Myometrial cell (primary cell): ENCODE measurements at places on chromosomes 4 and X. TPM values are rescaled to one million over a fixed set of nuclear protein-coding genes. Genes with fewer than 3 reads are reported as not detected.

The FSTL5 gene
- total RNA-seq: 0.18 TPM in 1 of 2 replicates, not detected in the other

The MAGEA2B gene
- not detected in 2 replicates for total RNA-seq

The REPS2 gene
- total RNA-seq: under 0.01 TPM in 1 of 2 replicates, not detected in the other

The FRG2 gene
- not detected in 2 replicates for total RNA-seq

The CXCL11 gene
- not detected in 2 replicates for total RNA-seq

The FNIP2 gene
- total RNA-seq: 1.7 and 5.7 TPM in 2 replicates

The ERVMER34-1 gene
- total RNA-seq: under 0.01 TPM in 1 of 2 replicates, not detected in the other

The TLR3 gene
- total RNA-seq: 5.5 and 8.6 TPM in 2 replicates
